CD4-positive, alpha-beta T cell treated with Interleukin-6 for 4 hours (primary cell): ENCODE measurements at places on chromosomes 13 and 19.
A peak's percentile ranks its signal among the peaks of the same experiment; 100 is the strongest.

DNA sequence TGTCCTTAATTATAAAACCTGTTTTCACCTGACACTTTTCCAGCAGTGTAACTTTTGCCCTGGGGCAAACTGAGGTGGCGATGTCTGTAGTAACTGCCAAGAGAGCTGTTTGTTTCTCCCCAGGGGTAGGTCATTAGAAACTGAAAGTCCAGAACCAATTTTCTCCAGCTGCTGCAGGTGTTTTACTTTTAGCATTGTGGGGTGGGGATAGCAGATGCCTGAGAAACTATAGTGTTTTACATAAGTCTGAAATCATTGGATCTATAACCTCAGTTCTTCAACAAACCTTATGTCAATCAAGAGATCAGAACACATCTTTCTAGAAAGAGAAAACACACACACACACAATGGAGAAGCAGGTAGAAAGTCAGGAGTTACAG lies 92.7 kb downstream of the LHFPL6 start:
- DNase-seq, result no peak

DNA sequence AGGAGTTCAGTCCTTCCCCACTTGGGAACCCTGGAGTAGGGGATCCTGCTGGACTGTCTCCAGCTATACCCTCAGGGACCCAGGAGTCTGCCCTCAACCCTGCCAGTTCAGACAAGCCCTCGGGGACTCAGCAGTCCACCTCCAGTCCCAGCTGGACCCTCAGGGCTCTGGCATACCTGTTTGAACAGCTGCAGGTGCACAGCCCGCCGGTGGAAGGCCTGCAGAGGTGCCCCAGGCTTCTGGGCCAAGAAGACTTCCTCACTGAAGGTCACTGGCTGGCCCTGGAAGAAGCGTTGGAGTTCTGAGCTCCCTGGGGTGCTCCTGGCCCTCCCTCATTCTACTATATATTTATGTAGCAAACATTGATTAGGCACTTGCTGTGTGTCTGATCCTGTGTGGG lies 8.6 kb downstream of the CRB3 start:
- no peak for DNase-seq

GRCh38 chr19:35417713-35418534 lies 30.1 kb upstream of the FFAR2 start:
- DNase-seq, result no peak

DNA sequence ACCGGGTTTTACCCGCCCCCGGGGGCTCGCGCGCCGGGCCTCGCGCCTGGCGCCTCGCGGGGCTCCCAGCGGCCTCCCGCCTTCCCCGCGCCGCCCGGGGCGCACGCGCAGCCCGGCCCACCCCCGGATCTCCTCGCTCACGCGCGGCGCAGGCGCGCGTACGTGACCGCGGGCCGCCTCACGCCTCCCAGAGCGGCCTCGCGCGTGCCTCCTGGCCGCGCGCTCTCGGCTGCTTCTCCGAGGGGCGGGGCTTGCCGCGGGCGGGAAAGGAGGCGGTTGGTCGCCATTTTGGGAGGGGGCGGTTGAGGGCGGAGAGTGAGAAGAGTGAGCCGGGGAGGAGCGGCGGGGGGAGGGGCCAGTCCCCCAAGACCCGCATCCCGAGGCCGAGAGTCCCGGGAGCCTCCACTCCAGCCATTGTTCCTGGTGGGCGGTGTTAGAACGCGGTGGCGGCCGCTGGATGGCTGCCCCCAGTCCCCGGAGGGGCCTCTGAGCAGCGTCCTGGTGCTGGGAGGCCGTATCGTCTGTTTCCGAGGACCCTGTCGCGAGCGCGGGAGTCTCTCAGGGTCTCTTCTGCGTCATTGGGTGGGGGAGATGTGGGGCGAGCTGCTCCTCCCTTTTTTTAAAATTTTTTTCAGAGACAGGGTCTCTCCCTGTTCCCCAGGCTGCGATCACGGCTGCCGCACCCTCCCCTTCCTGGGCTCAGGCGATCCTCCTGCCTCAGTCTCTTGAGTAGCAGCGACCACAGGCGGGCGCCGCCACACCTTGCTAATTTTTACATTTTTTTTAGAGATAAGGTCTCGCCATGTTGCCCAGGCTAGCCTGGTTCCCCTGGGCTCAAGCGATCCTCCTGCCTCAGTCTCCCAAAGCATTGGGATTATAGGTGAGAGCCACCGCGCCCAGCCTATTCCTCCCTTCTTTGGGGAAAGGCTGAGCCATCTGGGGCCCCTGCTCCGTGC lies at the start of gene ZNF541:
ZNF541 (minus strand) TSS at position 78 of the 956 bp plus-strand sequence. CDS start 17,292 bp downstream, outside the sequence.
- DNase-seq, result peak; percentile 93
